ENCODE measurements at places on chromosomes 16 and 17. TPM values are rescaled to one million over a fixed set of nuclear protein-coding genes. Genes with fewer than 3 reads are reported as not detected.
A peak's percentile ranks its signal among the peaks of the same experiment; 100 is the strongest.

The GAST gene
- not detected for polyA plus RNA-seq

The MRPL38 gene
- 81.4 TPM for polyA plus RNA-seq

The TSNAXIP1 gene
- polyA plus RNA-seq, result 1.5 TPM

The HOXB7 gene
- 3.5 TPM for polyA plus RNA-seq

DNA sequence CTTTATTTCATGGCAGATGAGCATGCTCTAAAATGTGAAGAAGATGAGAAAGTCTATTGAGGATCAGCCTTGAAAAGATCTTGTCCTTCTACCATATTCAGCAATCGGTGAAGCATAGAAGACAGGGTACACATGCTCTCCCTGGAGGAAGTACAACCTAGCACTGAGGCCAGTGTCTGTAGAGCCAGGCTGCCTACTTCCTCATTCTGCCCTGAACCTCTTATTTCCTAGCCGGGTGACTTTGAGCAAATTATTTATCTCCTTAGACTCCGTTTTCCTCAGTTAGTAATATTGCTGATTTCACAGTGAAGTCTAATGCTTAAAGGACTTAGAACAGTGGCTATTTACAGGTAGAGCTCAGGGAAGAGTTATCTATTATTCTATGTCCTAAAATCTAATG is 58.4 kb downstream of the TMEM100 start:
- no peak for DNase-seq

DNA sequence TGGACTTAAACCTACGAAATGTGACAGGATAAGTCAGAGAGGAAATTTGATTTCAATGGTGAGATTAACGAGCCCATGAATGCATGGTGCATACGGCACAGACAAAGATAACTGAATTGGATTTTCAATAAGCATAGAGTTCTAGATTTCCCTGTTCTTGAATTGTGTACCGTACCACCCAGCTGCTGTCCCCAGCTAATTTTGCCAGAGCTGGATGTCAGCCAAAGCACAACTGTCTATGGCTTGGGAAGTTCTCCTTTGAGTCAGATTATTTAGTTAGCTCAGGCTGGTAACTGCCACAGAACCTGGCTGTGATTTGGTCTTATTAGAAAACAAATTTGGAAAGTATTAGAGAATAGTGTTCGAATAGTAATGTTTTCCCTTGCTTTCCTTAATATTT is 143.1 kb downstream of the CDH13 start:
- DNase-seq, result peak; percentile 48

GRCh38 chr17:32564325-32564724 is 77.5 kb downstream of the CDK5R1 start:
- no peak for DNase-seq

GRCh38 chr16:88610909-88611812 is 27.2 kb upstream of the IL17C start:
- DNase-seq, result no peak

DNA sequence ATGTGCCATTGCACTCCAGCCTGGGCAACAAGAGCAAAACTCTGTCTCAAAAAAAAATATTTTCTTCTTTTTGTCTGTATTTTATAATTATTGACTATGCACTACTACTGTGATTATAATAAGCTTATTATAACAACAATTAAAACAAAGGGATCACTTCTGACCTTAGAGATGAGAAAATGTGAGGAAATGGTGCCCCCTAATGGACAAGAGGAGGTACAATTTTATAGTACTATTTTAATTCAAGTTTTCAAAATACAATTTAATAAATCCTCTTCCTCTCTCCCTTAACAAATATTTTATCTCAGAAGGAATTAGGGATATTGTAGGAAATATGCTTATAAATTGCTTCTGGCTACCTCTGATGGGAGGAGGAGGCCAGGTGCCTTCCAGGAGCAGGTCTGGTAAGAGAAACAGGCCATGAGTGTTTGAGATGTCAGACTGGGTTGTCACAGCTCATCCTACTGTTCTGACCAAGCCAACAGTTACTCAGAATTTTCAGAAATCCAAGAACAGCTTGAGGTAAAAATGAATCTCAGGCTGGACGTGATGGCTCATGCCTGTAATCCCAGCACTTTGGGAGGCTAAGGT is 14.0 kb downstream of the VPS53 start:
- DNase-seq, result peak; percentile 40

DNA sequence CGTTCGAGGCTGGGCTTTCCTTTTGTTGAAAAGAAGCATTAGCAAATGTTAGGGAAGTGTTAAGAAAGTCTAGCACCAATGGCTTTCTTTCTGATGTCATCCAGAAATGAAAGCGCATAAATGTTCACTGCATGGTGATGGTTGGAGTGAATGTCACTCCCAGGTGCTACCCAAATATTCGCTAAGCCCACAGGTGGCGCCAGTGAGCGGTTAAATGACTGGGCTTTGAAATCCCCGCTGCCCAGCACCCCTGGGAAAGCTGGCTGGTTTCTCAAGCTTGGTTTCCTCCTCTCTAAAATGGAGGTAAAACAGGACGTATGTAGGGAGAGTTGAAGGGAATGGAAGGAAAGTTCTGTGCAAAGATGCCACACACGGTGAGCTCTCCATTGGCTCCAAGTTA is 104.4 kb downstream of the IRX5 start:
- DNase-seq, result no peak
